ENCODE measurements at places on chromosomes 16 and 17.
A peak's percentile ranks its signal among the peaks of the same experiment; 100 is the strongest.

- peak; percentile 44 for DNase-seq
Measured at GRCh38 chr16:50152351-50152806, 727 bp upstream of the TENT4B start.

DNA sequence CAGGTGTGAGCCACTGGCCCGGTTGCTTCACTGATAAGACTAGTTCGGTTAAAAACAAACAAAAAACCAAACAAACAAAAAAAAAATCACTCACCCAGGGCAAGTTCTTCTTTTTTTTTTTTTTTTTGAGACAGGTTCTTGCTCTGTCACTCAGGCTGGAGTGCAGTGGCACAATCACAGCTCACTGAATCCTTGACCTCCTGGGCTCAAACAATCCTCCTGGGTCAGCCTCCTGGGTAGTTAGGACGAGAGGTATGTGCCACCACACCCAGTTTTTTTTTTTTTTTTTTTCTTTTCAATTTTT is 119.5 kb upstream of the CORO6 start:
- no peak for DNase-seq

DNA sequence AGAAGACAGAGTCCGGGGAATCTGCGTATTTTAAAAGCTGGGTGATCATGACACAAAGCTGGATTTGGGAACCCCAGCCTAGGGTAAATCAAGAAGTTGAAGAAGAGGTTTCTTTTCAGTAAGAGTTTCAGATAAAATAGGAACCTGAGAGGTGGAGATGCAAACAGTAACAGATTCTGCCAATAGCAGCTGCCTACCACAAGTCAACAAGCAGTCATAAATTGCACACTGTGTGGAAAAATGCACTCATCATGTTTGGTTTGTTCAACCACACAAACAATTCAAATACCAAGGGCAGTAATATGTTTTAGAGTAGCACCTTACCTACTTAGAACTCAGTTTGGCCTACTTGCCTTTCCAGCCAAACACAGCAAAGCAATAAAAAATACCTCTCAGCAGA is 14.0 kb downstream of the MYO1D start:
- no peak for DNase-seq

DNA sequence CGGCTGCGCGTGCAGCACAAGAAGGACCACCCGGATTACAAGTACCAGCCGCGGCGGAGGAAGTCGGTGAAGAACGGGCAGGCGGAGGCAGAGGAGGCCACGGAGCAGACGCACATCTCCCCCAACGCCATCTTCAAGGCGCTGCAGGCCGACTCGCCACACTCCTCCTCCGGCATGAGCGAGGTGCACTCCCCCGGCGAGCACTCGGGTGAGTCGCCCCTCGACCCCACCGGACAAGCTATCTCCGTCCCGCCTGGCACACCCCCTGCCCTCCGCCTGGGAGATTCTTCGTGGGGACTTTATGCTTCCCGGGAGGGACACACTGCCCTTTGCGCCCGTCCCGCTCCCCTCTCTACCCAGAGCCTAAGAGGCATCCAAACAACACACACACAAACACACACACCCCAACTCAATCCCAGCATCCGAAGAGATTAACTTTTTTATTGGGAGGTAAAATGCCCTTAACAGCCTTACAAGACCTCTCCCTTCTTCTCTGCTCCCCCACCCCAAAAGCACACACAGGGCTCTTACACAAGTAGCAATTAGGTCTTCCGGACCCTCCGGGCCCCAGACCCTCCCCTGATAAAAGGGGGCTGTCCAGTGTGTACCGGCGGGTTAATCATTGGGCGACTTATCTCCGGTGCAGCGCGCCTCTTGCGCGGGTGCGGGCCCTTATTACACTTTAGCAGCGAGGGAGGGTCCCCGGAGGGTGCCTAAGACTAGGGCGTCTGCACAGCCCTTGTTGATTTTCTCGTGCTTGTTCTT is 2.1 kb downstream of the SOX9 start:
- peak; percentile 65 for DNase-seq

DNA sequence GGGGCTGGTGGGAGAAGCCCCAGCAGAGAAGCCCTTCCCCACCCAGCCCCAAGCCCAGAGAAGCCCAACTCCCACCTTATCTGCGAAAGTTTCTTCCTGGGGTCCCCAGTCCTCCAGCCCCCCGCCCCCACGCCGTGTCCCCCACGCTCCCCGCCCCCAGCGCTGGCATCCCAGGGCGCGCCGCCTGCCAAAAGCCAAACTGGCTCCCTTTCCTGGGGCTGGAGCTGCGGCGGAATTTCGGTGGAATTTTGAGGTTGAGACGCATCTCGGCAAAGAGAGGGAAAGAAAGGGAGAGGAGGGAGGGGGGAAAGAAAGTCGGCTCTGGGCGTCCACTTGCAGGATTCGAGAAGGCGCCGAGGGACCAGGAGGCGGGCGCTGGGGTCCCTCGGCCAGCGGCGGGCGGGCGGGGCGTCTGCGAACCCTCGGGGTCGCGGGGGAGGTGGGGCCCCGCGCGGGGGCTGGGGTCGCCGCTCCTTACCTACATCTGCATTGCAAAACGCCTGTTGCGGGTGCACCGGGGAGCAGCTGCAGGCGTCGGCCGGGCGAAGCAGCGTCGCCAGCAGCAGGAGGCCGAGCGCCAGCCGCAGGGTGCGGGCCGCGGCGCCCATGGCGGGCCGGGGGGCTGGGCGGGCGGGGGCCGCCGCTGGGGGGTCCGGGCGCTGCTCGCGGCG is 571 bp downstream of the TIMP2 start:
- no peak for DNase-seq

- DNase-seq, result no peak
Measured at GRCh38 chr17:20008242-20009051, 712 bp upstream of the SPECC1 start.

DNA sequence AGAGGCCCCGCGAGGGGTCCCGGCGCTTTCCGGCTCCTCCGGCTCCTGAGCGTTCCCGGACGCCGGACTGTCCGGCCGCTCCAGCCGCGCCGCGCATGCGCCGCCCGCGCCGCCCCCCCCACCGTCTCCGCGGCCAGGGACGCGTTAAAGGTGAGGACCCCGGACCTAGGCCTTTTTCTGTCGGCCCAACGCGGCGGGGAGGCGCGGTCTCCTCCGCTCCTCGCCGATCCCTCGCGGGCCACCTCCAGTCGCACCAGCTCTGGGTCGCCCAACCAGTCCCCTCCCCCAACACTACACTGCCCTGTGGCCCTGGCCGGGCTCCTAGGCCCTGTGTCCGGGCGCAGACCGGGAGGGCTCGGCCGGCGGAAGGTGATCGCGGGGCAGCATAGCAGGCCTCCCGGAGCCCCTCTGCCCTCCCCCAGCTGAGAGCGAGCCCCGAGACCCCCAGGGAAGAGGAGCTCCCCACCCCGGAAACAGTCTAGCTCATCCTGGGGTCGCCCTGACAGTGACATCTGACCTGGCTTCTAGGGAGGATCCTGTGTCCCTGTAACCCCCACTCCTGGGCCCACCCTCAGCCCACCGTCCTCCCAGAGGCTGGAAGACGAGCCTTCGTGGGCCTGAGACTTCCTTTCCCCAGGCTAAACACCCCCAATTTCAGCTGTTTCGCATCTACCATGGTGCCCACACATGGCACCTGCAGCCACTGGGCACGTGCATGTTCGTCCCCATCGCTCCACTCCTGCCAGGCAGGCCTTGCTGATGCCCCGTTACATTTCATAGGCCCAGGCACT is 14.7 kb upstream of the BCAR1 start:
- peak; percentile 58 for DNase-seq

- DNase-seq, result no peak
Measured at GRCh38 chr17:45578516-45579455, 88.3 kb upstream of the PLEKHM1 start.

GRCh38 chr16:27287887-27288286 is 19.3 kb upstream of the NSMCE1 start:
- DNase-seq, result no peak

DNA sequence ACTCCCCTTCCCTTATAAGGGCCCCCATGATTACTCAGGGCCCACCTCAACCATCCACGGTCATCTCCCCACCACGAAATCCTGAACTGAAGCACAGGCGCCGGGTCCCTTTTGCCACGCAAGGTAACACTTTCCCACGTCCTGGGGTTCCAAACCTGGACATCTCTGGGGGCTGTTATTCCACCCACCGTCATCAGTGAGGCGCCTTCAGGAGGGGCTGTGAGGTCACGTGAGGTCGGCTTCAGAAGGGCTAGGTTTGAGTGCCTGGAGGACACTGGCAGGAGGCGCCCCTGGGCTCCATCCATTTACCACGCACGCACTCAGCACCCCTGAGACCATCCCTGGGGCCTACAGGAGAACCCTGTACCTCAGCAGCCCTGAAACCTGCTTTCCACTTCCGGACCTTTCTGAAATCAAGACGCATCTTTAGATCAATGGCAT is 4.1 kb downstream of the CD2BP2 start:
- no peak for DNase-seq

- DNase-seq, result peak; percentile 22
Measured at GRCh38 chr16:28062847-28063521, 530 bp downstream of the GSG1L start.

Data from choroid plexus epithelial cell (primary cell).